Stimulated activated CD4-positive, alpha-beta T cell treated with anti-CD3 and anti-CD28 coated beads, TNF-alpha, amount 100 ng/mL, for 24 hours (primary cell): ENCODE measurements at places on chromosomes 7 and 10.

DNA sequence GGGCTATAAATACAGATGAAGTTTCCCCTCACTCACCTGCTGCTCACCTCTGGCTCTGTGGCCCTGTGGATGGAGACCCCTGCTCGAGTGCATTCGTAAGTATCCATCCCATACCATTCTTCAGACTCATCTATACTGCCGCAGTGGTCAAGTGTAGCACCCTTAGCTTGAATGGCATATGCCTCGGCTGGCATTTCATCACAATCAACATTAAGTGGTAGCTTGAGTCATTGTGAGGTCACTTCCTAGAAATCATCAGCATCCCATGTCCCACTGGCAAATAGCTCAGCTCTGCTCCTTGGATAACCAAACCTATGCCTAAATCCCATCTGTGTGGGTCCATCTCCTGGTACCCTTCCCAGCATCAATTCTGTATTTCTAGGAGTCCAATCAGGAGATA is 38.2 kb downstream of the MDH2 start:
- DNase-seq = no peak

GRCh38 chr10:116112232-116113231 is 160.5 kb downstream of the GFRA1 start:
- no peak for DNase-seq

GRCh38 chr7:86706406-86706805 is 62.7 kb downstream of the GRM3 start:
- DNase-seq = no peak

DNA sequence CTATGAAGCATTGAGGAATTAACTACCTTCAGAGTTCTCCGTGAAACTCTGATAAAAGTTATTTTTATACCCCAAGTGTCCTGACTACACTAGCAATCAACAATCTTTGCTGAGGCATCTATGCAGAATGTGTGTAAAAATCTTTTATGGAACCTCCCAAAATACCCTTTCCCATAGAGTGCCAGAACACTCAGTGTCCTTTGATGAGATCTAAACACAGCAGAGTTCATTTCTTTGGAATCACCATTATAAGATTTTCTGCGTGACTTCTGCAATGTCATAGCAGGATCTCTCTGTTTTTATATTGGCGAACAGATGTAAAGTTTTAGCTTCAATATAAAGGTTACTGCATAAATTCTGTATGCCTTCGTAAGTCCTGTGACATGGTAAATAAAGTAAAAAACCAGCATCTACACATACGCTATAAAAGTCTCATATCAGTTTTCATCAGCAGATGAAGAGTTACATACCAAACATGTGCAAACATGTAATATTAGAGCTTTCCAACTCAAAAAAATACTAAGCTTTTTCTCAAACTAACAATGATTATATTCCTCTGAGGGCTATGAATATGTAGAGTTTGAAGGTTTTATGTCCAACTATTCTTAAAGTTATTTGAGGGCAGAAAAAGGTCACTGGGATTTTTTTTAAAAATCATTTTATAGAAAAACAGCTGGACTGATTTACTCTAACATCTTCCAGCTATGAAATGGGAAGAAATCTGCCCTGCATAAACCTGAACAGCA is 67.2 kb downstream of the SKIDA1 start:
- DNase-seq = no peak

- no peak for DNase-seq
Measured at GRCh38 chr7:48643431-48644013, 280.8 kb upstream of the CDC14C start.

- no peak for DNase-seq
Measured at GRCh38 chr7:128882134-128882533, 19.5 kb downstream of the ATP6V1F start.

DNA sequence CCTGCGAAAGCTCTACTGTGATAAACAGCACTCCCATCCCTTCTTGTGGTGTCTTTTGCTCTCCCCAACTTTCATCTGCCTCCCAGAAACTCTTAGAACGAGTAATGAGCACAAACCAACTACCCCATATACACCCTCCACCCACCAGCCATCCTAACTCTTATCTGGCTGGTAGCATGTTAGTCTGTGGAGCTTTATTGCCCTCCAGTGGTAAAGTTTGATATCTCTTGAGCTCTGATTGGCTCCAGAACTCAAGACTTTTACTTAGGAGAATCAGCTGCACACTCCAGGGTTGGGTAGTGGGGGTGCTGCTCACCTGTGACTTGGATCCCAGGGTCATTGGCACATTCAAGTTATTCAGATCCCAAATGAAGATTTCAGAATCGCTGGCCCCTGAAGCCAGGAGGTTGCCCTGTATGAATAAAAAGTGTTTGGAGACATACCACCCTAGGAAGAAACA is 10.9 kb downstream of the SEC31B start:
- DNase-seq = no peak

DNA sequence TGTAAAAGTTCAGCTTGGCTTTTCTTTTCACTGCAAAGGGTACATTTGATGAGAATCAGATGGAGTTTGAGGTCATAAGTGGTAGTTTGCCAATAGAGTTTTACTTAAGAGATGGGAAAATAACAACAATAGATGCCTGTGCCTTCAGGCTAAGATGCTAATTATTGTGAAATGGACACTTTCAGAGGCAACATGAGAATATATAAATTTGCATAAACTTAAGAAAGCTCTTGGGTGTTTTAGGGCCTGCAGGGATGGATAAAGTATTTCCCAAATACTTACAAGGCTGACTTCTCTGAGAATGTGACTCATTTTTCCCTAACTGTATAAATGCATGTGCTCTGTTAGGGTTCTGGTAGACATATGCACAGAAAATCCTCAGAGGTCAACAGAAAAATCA is 200.3 kb upstream of the SVIL start:
- DNase-seq = no peak

- no peak for DNase-seq
Measured at GRCh38 chr10:129766611-129767550, 197.2 kb downstream of the EBF3 start.

DNA sequence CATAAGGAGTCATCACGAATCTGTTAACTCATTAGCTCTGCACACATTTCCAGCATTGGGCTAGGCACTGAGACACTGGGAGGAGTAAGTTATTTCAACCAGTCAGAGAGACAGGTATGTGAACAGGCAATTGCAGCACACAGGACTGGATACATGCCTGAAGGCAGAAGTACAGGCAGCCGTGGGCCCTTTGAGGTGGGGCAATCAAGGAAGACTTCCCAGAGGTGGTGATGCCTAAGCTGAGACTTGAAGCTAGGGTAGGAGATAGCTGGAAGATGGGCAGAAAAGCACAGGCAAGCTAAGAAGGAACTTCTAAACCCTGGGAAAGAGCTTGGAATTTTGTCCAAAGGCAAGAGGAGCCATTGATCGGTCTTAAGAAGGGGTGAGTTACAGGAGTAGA is 249.7 kb downstream of the EMX2 start:
- DNase-seq = no peak

DNA sequence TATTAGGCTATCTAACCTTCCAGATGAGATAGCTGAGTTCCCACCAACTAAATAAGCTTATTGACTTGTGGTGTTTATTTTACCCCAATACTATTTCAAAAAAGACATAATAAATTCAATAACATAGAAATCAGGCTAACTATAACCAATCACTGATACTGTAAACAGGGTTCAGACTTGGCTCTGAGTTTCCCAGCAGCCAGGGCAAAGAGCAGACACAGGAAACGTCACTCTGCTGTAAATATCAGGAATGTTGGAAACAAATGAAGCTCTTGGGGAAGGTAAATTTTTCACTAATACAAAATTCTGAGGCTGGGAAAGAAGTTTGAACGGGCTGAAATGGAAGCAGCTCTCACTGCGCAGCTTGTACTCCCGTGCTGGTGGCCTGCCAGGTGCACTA is 114.6 kb downstream of the GALNT11 start:
- no peak for DNase-seq

DNA sequence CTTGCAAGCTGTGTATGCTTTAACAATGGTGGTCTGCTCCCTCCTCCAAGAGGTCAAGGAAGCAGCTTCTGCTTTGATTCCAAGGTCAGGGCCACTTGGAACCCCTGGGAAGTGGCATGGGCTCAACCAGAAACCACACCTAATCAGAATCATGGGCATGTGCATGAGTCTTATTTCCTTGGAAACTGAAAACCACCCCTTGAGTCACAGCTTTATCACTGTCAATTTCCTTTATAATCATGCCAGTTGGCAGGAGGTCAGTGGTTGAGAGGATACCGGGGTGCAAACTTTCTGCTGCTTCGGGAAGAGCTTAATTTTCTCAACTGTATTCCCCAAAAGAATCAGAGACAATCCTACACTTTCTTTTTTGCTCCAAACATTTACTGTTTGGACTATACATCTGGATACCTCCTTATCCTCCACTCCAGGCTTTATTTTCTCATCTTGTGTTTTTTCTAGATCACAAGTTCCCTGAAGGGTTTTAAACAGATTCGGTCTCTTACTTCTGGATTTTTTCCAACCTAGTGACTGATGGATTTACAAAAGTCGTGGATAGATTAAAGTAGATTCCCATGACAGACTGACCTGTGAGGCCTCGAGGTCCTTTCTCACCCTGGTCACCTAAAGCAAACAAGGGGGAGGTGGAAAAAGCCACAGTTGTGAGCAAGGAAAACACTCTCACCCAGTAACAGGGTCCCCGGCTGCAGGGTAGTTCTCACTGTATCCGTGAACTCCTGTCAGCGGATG is 36.0 kb downstream of the COL17A1 start:
- DNase-seq = no peak

DNA sequence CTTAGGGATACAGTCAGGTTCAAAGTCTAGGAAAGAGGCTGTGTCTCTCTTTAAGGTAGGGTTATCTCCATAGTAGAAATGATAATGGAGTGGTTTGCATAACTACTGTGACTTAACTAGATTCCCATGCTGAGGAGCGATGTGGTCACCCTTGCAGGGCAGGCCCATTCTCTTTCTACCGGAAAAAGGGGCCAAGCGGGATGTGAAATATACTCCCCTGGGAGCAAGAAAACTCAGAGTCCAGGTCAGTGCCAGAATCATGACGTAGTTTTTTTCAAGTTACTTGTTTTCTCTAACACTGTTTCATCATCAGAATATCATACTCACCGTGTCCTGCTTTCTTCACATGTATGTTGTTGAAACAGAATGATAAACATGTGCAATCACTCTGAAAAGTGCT is 649.0 kb upstream of the ANKRD30A start:
- no peak for DNase-seq

DNA sequence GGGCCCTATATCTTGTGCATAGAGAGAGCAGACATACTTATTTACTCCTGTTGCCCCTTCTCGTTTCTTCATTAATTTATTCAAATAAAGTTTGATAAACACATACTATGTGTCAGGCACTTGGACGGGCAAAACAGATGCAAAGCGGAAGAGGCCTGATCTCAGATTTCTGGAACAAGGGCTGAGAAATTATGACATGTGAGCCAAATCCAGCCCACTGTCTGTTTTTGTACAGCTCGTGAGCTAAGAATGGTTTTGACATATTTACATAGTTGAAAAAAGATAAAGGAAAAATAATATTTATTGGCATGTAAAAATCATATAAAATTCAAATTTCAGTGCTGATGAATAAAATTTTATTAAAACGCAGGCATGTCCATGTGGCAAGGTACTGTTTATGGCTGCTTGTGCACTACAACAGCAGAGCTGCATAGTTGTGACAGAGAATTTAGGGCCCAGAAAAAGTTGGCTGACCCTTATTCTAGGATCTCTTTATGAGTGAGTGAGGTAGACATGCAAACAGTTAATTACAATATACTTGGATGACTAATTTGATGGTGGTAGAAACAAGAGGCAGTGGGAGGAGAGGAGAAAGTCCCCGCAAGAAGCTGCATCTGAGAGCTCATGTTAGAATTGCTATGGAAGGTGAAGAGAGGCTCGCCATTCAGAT is 68.1 kb upstream of the ITPRID1 start:
- no peak for DNase-seq

DNA sequence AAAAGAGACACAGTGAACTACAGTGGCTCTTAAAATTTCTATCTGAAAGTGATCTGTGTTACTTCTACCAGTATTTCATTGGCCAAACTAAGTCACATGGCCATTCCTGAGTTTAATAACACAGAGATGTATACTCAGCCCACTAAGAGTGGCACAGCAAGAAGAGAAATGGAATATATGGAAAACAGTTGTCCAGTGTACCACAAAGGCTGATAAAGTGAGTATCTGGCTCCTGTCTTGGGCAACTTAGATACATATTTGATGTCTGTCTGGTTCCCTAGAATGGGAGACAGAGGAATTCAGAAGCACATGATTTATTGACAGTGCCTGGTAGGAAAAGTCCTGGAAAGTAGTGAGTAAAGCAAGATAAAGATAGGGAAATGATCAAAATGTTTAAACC is 10.1 kb upstream of the PON1 start:
- no peak for DNase-seq

GRCh38 chr7:82477733-82478515 is 34.3 kb upstream of the CACNA2D1 start:
- no peak for DNase-seq

DNA sequence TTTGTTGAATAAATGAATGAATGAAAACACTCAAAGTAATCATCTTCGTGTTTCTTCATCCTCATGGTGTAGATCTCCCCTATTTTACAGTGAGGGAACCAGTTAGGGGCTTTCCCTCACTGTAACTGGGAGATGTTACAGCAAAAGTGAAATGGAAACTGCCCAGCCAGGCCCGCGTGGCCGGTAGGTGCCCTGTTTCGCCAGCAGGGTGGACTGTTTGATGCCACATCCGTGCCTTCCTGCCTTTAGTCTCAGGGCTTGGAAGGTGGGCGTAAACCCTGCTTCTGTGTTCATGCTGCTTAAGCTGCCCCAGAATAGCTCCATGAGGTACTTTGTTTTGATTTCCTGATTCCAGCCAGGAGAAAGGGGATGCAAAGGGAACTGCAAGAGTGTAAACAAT is 268.8 kb downstream of the PLXNA4 start:
- DNase-seq = no peak

DNA sequence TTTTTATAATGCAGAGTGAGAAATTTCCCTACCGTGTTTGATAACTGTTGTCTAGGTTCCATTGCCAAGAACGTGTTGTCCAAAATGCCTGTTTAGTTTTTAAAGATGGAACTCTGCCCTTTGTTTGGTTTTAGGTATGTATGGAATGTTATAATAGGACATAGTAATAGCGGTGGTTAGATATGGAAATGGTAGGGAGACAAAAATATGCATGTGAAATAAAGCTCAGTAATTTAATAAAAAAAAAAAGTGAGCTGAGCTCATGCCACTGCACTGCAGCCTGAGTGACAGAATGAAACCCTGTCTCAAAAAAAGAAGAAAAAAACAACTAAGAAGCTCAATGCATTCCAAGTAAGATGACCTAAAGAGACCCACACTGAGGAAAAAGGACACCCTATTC is 72.9 kb downstream of the ZNF783 start:
- DNase-seq = no peak

GRCh38 chr10:117652228-117653169 is 110.0 kb downstream of the EMX2 start:
- no peak for DNase-seq

DNA sequence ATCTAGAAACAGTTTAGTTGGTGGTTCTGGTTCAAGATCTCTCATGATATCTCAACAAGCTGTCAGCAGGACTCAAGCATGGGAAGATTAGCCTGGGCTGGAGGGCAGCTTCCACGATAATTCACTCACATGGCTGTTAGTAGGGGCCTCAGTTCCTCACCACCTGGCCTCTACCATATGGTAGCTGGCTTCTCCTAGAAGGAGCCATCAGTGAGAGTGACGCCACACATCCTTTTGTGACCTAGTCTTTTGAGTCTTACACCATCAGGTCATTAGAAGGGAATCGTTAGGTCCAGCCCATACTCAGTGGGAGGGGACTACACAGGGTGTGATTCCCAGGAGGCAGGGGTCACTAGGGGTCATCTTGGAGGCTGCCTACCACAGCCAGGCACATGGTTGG is 239.3 kb upstream of the PLPP4 start:
- DNase-seq = no peak

GRCh38 chr10:77925795-77926565 is 575 bp downstream of the DLG5 start:
- peak; percentile 32 for DNase-seq

- DNase-seq = no peak
Measured at GRCh38 chr10:114683593-114683992, 25.5 kb upstream of the ABLIM1 start.
